ENCODE measurements at places on chromosomes 6 and 20.

DNA sequence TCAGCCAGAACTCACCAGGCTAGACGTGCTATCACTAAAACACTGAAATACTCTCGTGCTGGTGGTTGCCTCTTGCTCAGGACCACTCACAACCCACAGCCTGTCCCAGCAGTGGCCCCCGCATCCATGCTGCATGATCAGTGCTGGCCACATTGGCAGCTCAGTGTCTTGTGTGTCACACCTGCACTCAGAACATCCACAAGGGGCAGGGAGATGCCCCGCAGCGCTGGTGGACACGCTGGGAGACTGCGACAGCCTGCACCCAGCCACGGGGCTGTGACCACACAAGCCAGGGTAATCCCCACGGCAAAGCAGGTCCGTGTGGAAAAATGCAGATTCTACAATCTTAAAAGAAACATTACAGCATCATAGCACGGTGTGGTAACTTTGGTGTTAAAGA, 23.9 kb upstream of the APMAP start:
- no peak for DNase-seq

DNA sequence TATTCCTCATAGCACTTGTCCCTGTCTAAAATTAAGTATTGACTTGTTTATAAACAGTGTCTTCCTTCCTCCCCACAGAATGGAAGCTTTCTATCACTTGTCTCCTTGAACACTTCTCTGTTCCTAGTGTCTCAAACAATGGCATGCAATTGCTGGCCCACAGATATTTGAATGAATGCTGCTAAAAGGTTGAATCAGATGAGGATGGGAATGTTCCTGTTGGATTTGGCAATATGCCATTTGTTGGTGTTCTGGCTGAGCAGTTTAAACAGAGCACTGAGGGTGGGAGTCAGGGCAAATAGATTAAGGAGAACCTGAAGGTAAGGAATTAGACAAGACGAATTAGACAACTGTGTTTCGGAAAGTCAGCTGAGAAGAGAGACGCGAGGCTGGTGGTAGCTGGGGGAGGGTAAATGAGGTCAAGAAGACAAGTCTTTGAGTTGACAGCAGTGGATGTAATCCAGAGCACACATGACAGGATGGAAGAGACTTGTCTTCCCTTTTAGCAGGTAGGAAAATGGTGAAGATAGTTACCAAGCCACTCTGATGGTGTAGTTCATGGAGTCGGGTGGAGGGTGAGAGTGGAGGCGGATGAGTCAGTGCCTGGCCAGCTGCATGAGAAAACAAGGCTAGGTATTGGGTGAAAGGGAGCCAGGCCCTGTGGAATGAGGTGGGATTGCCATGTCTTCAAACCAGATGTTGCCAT, 58.3 kb upstream of the GNRH2 start:
- DNase-seq = no peak

DNA sequence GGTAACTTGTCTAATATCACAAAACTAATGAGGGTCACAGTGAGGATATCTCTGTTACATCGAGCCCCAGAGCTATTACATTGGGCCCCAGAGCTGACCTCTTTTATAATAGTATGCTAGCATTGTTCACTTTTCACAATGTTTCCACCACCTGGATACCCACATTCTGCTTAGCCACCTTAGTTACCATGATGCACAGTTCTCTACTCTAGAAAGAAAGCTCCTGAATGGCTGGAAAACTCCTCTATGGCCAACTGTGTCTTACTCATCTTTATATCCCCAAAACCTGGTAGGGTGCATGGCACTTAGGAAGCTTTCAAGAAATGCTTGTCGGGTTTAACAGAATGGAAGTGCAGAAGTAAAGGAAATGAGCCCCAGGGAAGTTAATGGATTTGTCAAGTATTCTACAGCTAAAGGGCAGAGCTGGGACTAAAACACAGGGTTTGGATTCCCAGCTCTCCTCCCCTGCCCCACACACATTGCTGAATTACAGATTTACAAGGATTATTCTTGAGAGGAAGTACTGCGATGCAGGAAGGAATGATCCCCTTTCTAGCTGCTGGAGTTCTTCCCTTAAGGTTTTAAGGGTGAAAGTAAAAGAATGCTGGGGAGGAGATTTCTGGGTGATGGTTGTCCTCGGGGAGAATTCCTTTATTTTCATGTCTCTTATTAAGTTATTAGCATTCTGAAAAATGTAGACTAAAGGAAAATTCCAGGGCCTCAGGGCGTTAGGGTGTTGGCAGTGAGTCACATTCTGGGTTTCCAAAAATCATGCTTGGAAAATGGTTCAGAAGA, 16.1 kb upstream of the HINT3 start:
- no peak for DNase-seq

DNA sequence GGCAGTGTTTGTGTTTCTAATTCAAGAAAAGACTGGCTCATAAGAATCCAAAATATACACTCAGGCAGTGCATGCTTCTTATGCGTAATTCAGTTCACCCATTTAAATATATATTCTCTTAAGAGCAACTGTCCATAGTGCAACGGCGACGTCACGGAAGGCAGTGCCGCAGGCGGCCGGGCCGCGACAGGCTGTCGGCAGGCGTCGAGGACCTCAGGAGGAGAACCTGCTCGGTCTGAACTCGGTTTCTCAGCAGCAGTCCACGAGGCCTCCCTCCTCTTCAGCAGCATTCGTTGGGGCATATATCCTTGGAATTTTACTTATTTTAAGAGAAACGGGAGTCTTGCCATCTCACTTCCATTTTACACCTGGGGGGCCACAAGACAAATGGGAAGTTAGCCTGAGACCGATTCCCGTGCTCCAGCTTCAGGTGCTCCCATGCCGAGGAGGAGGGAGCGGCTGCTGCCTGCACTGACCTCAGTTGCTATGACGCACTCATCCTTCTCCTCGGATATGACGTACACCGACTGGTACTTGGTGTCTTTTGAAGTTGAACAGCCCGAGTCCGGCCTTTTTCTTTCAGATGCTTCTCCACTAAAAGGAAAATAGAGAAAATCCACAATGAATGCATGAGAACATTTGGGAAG, 8.2 kb downstream of the DLL1 start:
- DNase-seq = no peak

DNA sequence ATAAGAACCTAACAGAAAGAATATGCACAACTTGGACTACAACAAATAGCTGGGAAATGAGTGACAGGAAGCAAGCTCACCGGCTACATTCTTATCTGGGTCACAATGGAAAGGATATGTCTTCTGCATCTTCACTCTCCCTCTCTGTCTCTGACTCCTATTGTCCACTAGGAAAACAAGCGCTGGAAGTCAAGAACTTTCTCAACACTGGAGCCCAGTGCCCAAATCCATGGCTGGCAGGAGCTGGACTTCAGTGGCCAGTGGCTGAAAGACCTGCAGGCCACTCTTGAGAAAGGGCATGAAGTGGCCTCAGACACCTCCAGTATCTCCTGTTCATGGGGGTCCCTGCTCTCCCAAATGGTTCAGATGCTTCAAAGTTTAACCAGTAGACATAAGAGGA, 62.0 kb downstream of the FAM50B start:
- DNase-seq = no peak

DNA sequence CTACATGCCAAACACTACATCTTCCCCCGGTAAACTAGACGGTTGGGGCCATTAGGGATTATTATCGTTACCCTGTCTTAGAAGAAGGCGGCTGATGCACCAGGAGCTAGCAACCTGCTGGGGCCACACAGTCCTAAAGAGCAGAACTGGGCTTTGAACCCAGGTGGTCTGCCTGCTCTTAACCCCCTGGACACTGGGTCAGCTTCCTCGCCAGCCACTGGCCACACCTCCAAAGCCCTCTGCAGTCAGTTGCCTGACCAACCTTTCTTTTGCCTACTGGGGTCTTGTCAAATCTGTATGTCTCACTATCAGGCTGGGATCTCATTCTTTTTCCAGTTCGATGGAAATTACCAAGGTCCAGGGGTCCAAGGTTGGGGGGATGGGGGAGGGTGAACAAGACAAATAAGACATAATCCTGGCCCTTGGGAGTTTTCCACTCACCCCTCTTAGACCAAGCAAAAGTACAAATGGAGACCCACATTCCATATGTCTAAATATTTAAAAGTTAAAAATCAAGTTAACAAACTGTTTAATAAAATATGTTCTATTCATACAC, 34.0 kb upstream of the FOXP4 start:
- DNase-seq = no peak

All from hematopoietic multipotent progenitor cell treated with erythropoietin and hydrocortisone succinate and interleukin-3 and kit ligand, for 8 days (in vitro differentiated cells).